ENCODE measurements at places on chromosomes 11 and 22.
A peak's percentile ranks its signal among the peaks of the same experiment; 100 is the strongest.

DNA sequence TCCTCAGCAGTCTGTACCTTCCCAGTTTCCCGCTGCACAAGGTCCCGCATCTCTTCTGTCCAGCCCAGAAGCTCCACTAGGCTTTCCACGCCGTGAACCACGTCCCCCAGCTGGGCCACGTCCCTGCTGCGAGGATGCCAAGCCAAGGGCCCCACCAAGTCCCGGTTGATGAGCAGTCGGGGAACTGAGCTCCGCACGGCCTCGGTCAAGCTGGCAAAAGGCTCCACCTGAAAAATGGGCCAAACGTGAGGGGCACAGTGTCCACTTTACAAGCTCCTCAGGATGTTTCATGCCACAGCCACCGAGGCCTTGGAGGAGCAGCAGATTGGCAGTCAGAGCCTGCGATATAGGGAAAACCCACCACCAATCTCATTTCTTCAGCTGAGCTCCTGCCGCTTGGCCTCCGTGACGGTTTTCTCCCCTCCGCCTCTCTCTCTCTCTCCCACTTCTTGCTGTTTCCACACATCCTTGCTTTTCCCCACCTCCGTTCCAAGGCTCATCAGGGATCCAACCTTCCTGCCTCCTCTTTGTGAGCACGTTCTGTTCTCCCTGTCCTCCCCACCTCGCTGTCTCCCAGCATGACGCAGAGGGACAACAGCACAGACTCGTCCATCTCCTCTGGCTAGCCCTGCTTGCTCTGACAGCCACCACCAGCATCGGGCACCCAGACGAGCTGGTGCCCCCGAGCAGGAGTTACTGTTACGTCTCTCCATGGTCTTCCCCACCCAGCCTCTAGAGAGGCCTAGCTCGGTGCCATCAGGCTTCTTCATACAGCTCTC is 11.5 kb downstream of the RIC8A start:
- DNase-seq = no peak

DNA sequence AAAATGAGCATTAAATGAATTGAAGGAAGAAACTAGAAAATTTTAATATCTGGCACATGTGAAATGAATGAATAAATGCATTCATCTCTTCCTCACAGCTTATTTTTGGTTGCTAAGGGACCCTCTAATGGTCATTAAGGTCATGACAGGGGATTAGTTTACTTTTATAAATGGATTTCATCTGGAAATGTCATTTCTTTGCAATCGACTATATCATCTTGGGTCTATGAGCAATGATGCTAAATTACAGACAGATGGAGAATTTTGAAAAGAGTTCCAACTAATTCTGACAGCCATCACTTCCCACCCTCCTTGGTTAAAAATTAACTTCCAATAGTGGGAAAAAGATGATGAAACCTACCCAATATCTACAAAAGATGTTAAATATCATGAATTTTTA is 98.0 kb downstream of the KIF18A start:
- DNase-seq = no peak

- DNase-seq = peak; percentile 88
Measured at GRCh38 chr11:132125988-132126871, 755.8 kb downstream of the NTM start.

DNA sequence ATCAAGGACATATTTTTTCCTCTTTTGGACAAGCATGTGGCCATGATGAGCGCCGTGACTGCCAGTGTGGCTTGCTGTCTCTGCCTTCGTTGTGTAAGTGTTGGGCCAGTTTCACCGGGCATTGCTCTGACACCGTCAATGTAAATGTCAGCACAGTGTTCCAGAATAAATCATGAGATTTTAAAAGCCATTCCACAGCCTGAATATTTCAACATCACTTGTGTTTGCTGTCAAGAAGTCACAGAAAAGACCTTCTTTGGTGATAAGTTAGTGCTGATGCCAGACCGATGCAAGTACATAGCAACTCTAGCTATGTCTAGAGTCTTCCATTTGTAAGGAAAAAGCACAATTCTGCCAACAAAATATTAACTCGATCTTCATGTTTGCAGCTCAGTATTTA is 467.8 kb downstream of the TBC1D22A start:
- no peak for DNase-seq

DNA sequence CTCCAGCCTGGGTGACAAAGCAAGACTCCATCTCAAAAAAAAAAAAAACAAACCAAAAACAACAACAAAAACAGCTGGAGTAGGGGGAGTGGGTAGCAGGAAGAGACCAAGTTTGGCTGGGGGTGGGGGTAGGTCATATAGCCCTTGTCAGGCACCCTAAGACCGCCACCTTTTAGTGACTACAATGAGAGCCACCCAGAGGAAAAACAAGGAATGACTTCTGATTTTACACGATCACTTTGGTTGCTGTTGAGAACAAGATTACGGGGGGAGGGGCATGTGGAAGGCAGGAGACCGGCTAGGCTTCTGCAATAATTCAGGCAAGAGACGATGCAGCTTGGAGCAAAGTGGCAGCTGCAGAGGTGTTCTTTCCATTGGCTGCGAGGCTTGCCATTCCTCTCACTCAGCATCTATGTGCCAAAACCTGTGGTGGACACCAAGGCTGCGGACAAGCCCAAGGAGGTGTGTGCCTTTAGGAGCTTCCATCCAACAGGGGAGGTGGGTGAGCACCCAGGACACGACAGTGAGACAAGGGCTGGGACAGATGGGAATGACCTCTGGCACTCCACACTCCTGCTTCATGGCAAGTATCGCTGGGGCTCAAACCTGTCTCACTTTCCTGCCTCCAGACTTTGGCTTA is 1.7 kb downstream of the RPS19BP1 start:
- DNase-seq = no peak

GRCh38 chr11:79249295-79249993 is 191.4 kb downstream of the TENM4 start:
- no peak for DNase-seq

DNA sequence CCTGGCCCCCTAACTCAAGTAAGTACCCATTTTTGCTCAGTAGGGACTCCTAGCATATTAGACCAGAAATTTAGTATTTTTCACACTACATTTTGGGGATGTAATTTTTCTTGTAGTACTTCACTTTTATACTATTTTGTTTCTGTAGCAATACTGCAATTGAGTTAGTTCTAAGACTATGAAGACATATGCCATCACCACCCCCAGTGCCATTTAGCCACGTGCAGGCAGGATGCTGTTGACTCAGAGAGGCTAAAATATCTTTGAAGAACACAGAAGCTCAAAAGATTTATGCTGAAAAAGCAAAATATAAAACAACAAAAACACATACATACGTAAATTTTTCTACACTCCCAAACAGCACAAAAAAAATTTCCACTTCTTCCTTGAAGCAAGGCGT is 29.1 kb upstream of the DLAT start:
- DNase-seq = no peak

- peak; percentile 79 for DNase-seq
Measured at GRCh38 chr11:46006418-46007070, 84.1 kb downstream of the LARGE2 start.

- no peak for DNase-seq
Measured at GRCh38 chr22:30045494-30045887, 34.8 kb upstream of the HORMAD2 start.

DNA sequence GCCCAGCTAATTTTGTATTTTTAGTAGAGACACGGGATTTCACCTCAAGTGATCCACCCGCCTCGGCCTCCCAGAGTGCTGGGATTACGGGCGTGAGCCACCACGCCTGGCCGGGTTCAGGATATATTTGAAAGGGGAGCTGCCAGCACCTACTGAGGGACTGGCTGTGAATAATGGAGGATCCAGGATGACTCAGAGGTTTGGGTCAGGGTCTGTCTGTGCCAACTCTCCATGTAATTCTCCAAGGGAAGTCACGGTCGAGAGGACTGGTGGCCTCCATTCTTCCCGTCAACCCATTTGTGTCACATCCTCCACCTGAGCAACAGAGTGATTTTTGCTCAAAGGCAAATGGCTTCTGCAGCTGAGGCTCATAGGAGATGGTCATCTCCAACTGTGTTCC is 3.6 kb upstream of the ARRB1 start:
- DNase-seq = no peak

DNA sequence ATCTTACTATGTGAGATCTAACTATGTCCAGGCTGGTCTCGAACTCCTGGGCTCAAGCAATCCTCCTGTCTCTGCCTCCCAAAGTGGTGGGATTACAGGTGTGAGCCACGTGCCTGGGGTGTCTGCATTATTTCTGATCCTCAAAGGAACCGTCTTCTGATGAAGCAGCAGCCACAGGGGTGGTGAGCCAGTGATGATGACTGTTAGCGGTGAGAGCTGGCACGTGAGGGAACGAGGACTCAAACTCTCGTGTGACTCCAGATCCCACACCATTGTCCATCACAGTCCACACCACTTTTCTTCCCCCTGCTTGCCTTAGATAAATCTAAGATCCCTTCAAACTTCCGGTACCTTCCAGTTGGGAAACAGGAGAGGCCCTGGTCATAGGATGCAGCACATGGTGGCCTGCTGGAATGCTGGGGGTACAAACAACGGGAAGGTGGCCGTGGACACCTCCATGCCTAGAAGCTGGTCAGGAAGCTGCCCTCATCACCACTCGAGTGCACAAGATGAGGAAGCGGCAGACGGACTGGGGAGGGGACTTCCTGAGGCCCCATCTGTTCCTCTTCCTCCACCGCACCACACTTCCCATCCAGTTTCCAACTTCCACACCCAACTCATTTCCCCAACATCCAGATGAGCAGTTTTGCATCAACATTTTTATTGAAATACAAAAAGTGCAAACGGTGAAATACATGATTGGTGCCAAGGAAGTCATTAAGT is 23.8 kb downstream of the ARHGAP1 start:
- no peak for DNase-seq

- DNase-seq = no peak
Measured at GRCh38 chr11:45662096-45662664, 3.2 kb downstream of the CHST1 start.

DNA sequence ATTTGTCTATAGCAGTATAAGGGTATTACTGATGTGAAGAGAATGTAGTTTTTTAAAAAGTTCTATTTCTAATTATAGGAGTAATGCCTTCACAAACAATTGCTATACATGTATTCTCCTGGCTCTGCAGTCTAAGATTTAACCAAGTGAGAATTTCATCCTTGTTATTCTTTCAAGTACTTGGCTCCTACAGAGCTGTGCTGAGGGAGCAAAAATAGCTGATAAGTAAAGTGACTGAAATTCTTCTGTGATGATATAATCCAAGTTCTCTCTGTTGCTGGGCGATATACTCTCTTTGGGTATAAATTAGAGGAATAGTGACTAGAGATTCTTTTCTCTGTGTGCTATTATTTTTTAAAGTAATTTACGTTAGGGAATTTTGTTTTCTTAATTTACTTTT is 68.0 kb downstream of the PGR start:
- no peak for DNase-seq

- DNase-seq = no peak
Measured at GRCh38 chr22:18012531-18012930, 11.8 kb downstream of the MICAL3 start.

DNA sequence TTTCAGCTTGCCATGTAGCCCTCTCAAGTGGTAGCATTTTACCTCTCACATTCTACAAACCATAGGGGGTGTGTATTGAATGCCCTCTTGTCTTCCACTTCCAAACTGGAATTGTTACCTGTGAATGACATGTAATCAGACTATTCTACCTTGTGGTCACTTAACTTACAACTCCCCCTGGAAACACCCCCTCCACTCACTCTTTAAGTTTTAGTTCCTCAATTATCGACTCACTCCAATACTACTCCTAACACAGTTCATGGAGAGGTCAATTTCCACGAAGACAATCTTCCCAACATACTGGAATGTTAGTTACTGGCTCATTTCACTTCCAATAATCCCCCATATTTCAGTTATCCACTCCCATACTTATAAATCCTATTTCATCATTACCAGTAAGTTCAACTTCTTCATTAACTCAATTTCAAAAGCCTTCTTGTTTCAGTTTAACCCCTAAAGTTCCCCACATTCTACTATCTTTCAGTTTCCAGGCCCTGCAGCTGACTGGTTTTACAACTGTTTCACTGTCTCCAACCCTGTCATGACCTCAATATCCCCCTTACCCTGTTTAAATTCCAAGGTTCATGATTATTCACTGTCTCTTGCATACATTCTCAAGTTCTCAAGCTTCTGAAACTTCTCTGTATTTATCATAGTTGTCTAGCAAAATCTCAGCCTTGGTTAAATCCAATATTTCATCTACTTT is 92.5 kb downstream of the C11orf87 start:
- no peak for DNase-seq

DNA sequence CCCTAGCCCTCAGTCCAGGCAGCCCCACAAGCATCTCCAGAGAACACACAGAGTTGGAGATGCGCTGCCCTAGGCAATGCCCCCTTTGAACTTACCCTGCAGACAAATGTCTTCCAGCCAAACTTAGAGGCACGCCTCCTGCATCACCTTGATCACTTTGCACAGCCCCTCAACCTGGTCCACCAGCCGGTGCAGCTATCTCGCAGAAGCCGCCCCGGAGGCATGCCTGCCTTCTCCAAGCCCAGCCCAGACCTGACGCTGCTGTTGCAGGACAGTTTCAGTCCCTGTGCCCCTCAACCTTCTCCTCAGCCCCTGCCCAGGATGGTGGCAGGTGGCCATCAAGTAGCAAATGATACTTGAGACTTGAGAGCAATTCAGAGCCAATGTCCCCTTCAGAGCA is 16.7 kb upstream of the POU2AF1 start:
- DNase-seq = no peak

DNA sequence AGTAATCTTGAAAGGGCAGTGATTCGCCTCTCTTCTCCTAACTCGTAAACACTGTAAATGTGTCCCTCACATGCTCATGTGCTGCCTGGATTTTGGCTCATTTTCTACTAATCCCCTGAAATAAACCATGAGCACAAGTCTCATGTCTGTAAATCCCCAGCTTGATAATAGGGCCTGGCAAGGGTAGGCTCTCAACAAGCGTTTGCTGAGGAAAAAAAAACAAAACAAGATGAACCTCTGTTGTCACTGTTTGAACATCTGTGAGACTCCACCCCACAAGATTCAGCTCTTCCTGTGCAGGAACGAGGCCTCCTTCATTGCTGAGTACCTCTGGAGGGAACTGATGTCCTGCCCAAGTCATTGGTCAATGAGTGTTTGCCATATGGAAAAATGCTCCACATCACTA is 4.5 kb upstream of the CYB5R2 start:
- DNase-seq = no peak

DNA sequence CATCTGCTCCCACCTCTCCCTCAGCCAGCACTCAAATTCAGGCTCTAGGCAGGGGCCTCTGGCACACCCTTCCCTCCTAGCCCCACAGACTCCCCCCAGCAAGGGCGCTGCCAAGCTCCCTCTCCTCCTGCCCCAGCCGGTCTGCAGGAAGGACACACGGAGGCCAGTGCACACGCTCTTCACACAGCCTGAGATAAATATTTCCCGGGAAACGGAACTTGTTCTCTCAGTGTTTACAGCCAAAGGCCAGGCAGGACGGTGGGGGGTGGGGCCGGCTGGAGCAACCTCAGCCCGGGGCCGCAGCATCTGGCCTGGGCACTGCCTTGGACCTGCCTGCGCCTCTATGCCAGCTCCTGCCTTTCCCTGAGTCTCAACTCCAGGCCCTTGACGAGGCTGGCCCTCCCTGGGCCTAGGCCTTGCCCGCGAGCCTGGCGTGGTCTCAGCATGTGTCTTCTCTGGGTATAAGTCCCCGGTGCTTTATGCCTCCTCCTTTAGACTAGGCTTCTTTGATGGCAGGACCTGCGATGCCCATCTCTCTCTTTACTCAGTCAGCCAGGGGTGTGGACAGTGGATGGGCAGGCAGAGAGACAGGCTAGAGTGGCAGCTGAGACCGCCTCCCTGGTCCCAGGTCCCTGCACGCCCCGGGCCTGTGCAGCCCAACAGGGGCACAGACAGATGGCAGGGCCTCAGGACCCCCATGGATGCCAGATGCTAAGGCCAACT is 48.4 kb downstream of the PDE2A start:
- DNase-seq = no peak

Measured in NCI-H1092 treated with DMSO at 0.1 percent for 48 hours (cell line).